GM19239 (cell line): ENCODE measurements at places on chromosomes 1 and 21.

GRCh38 chr1:205543351-205544301 lies 39.2 kb downstream of the CDK18 start:
- DNase-seq, result no peak

- DNase-seq, result no peak
These were observed 15.9 kb downstream of the SDC3 start for GRCh38 chr1:30892671-30893073.

- no peak for DNase-seq
These were observed 119.7 kb downstream of the PPIAL4G start for GRCh38 chr1:148363439-148363810.

DNA sequence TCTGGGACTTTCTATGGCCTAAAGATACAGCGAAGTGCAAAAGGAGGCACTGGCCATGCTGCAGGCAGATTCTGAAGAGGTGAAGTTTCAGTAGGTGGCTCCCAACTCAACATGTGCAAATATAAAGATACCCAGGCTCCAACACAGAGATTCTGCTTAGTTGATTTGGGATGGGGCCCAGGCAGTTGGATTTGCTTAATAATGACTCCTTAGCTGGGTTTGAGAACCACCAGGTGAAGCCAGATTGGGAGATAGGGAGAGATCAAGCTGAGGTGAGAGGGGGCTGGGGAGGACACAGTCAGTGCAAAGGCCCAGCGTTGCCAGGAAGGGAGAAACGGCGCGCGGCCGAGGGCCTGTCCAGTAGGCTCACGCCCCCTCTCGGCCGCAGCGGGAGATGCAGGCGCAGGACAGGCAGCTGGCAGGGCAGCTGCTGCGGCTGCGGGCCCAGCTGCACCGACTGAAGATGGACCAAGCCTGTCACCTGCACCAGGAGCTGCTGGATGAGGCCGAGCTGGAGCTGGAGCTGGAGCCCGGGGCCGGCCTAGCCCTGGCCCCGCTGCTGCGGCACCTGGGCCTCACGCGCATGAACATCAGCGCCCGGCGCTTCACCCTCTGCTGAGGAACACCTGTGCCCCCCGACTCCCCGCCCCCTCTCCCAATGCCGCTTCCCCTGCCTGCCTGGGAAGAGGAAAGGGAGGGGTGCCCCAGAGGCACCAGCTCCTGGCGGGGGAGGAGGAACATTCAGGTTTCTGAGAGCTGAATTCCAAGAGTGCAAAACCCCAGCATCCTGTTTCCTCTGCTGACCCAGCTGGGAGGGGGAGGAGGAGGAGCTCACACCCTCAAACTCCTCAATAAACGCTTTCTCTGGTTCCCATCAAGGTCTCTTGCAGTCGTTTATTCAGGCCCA lies 1.2 kb downstream of the FAM167B start:
- DNase-seq, result no peak
